ENCODE measurements at places on chromosomes 6 and 20.

DNA sequence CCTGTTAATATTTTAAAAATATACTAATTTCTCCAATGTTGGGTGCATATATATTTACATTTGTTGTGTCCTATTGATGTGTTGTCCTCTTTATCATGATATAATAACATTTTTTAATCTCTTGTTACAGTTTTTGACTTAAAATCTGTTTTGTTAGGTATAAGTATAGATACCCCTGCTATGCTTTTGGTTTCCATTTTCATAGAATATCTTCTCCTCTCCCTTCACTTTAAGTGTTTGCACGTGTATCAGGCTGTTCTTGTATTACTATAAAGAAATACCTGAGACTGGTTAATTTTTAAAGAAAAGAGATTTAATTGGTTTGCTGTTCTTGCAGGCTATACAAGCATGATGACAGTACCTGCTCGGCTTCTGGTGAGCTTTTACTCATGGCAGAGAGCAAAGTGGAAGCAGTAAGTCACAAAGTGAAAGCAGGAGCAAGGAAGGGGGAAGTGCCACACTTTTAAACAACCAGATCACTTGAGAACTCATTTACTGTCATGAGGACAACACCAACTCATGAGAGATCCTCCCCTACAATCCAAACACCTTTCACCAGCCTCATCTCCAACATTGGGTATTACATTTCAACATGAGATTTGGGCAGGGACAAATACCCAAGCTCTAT, 340.5 kb upstream of the SYNCRIP start:
- no peak for DNase-seq

- DNase-seq = no peak
These were observed 144.6 kb upstream of the AGPAT4 start for GRCh38 chr6:161418463-161418945.

- DNase-seq = no peak
These were observed 59.9 kb downstream of the COL12A1 start for GRCh38 chr6:75145976-75146375.

- no peak for DNase-seq
These were observed 55.0 kb upstream of the KCNK16 start for GRCh38 chr6:39377539-39377950.

- no peak for DNase-seq
These were observed 20.0 kb downstream of the PLA2G7 start for GRCh38 chr6:46715141-46715540.

DNA sequence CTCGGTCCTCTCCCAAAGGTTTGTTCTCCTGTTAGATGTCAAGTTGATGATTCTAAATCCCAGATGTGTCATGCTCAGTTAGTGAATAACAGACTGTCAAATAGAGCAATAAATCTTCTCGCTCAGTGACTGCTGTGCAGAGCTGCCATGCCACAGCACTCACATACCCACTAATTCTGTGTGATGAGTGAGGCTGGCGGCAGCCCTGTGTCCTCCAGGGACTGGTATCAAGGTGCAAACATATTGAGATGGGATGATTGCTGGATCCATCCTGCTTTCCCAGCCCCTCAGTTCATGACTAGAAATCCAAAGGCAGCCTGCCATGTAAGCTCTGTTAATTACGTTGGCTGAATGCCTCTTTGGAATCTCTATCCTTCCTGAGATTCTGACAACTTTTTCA, 103.9 kb downstream of the OLIG3 start:
- DNase-seq = no peak

DNA sequence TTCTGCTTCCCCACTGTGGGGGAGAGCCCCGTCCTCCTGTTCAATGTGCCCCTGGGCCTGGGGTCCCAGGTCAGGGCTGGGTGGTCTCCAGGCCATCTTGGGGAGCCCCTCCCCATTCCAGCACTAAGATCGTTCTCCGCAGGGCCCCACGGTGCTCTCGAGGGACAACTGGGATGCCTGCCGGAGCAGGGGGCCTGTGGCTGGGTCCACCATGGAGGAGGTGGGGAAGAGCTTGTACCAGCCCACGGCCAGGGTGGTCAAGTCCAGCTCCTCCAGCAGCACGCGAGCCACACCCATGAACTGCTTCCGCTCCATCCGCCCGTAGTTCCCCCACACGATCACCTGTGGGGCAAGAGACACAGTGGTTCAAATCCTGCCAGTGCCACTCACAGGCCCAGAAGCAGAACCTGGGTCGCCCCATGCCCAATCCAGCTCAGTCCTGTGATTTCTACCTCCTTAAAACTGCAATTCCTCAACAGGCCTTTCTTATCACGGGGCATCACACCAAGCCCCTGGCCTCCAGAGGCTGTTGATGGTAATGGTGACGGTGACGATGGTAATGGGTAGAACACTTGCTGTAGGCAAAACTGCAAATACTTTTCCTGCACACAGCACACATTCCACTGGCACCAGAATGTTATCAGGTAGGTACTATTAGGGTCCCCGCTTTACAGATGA, 10.5 kb downstream of the KCNK15 start:
- DNase-seq = no peak

- no peak for DNase-seq
These were observed 166.4 kb upstream of the RNF217 start for GRCh38 chr6:124795643-124796463.

DNA sequence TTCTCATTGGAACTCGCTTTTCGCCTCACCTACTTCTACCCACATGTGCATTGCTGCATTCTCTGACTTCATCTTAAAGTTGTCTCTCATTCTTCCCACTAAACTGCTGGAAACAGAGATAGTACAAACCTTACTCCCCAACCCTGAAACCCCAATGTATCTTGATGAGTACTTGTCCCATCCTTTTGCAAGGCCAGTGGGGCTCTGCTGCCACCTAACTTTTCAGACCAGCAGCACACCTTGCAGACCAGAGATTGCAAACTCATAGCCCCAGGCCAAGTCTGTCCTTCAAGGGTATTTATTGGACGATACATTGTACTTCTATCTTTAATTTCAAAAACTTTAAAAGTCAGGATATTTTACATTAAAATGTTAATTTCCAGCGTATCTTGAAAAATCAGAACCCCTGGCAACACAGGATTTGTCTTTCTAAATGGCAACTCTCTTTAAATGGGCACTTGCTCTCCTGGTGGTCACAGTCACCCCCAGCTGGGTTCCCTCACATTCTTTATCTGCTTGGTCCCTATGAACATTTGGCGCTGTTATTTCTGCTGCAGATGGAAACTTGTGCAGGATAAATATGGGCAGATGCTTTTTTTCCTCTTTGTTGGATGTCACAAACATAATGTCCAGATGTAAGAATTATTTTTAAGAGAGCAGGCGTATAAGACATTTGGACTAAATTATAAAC, 83.9 kb downstream of the SOD2 start:
- no peak for DNase-seq

- DNase-seq = no peak
These were observed 684 bp downstream of the PAQR8 start for GRCh38 chr6:52362443-52363227.

- DNase-seq = no peak
These were observed 116.7 kb upstream of the FRMD1 start for GRCh38 chr6:168195712-168196111.

GRCh38 chr6:33513213-33513612, 58.8 kb downstream of the ZBTB9 start:
- no peak for DNase-seq

DNA sequence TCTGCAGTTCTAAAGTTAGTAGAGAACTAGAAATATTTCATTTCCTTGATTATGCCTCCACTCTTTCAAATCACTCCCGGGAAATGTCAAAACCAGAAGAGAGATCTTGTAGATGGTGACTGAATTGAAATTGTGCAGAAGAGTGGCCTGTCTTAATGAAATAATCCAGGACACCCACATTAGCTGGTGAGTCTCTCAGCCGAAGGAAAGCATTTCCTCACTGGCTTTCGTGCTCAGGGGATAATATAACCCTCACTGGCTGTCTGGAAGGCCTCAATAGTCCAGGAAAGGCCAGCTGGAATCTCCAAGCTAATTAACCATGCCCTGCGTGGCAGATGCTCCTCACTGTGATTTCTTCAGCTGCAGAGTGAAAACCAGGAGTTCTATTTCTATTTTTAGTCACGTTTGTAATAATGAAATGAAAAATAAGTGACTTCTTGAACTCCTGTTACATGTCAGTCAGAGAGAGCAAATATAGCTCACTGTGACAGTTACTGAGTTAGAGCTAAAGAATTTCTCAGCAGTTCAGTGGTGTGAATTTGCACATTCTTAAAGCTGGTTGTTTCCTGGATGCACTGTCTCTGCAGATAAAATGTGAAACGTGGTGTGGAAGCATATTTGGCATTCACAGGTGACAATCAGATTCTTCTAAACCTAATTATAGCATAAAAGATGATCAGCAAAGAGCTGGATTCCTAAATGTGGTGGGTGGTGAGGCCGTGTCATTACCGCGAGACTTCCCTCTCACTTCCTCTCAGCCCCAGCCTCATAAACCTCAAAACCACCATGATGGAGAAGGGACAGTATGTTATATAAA, 211.7 kb downstream of the LMBRD1 start:
- DNase-seq = no peak

DNA sequence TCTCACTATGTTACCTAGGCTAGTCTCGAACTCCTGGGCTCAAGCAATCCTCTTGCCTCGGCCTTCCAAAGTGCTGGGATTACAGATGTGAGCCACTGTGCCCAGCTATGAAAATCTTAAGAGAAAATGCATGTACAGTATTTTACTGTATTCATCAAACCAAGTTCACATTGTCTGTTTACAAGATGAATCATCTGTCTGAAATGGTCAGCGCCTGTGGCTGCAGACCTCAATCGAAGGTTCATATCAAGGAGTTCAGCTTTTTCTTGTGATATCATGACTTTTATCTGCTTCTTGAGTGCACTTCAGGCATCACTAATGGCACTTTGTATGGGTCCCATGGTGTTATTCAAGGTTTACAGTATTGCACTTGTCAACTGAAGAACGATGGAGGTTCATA, 155.1 kb downstream of the SLC16A10 start:
- DNase-seq = no peak

DNA sequence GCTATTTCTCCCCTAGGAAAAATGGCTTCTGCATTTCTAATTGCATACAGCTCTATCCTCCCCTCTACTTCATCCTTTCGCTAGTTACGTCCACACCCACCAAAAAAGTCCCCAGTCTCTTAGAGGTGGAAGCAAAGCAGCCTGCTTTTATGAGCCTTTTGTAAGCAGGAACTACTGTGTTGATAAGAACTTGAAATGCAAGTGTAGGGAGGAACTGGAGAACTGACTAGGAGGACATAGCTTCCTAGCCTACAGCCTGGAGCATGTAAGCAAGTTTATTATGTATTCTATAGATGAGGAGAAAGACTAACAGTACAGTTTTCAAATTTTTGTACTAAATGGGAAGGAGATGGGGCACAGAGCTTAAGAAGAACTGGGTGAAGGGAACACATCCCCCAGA, 10.3 kb downstream of the ARHGAP18 start:
- DNase-seq = no peak

- no peak for DNase-seq
These were observed 19.7 kb downstream of the ADTRP start for GRCh38 chr6:11758878-11759277.

GRCh38 chr6:168016721-168017525, 19.5 kb downstream of the KIF25 start:
- no peak for DNase-seq

DNA sequence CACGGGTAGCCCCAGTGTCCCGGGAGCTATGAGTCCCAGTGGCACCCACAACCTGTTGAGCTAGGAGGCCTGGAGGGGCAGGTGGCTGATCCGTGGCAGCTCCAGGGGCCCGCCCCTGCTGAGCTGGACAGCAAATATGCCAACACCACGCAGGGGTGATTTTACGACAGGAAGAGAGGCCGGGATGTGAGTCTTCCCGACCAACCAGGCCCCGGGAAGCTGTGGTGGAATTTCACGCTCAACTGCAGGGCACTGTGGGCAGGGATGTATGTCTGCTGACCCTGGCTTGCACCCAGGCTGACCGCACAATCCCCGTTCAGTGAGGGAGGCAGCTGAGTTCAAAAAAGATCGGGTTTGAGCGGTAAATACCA, 183.9 kb downstream of the ERMARD start:
- no peak for DNase-seq

GRCh38 chr20:44585057-44585963, 2.9 kb downstream of the PKIG start:
- DNase-seq = no peak

DNA sequence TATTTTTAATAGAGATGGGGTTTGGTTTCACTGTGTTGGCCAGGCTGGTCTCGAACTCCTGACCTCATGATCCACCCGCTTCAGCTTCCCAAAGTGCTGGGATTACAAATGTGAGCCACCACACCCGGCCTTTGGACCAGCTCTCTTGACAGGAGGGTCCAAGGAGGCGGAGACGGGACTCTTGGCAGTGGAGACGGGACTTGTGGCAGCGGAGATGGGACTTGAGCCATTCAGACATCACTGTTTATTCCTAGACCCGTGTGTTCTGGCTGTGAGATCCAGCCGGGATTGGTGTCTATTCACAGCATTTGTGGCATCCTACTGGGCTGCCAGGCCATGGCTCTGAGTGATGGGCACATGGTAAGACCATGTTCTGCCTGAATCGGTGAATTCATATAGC, 25.6 kb downstream of the PRPF6 start:
- no peak for DNase-seq

DNA sequence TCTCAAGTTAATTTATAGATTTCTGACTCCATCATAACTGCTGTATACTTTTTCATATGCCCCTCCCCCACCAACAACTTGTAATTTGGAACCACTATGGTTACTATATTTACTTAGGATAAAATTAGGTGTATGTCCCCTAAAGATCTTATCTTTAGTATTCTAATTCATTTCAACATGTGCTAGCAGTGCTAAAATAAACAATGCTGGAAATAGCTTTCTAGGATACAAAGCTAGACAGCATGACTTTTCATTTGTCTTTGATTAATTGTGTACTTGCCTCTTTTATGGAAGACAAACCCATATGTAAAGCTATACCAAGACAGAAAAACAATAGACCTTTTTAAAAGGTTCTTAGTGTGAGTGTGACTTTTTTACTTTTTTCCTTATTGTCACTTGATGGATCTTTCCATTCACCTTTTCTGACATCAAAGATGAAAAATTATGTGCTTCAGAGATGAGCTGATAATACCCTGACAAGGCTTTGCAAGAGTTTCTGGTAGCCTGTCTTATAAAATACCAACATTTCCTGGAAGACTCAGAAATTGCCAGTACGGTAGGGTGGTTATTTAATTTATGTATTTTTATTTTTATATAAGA, 31.2 kb upstream of the POPDC3 start:
- no peak for DNase-seq

- no peak for DNase-seq
These were observed 12.4 kb downstream of the TPMT start for GRCh38 chr6:18142591-18142861.

DNA sequence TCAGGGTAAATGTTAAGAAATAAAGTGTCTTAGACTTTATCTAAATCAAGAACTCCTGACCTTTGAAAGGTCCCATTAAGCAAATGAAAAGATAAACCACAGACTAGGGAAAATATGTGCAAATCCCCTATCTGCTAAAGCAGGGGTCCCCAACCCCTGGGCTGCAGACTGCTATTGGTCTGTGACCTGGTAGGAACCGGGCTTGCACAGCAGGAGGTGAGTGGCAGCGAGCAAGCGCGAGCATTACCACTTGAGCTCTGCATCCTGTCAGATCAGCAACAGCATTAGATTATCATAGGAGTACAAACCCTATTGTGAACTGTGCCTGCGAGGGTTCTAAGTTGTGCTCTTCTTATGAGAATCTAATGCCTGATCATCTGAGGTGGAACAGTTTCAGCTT, 42.4 kb downstream of the LCA5 start:
- DNase-seq = no peak

All from NCI-H2081 treated with DMSO at 0.1 percent for 48 hours (cell line).